Cardiac fibroblast (primary cell): ENCODE measurements at places on chromosomes 16 and 17.

- DNase-seq, result no peak
Observed at GRCh38 chr17:4583782-4584100, 588 bp upstream of the SMTNL2 start.

- no peak for DNase-seq
Observed at GRCh38 chr17:10838682-10839081, 795 bp upstream of the PIRT start.

- DNase-seq, result no peak
Observed at GRCh38 chr17:40614431-40615067, 33.1 kb downstream of the SMARCE1 start.

GRCh38 chr16:2087748-2088631 is 40.2 kb downstream of the TSC2 start:
- no peak for DNase-seq

DNA sequence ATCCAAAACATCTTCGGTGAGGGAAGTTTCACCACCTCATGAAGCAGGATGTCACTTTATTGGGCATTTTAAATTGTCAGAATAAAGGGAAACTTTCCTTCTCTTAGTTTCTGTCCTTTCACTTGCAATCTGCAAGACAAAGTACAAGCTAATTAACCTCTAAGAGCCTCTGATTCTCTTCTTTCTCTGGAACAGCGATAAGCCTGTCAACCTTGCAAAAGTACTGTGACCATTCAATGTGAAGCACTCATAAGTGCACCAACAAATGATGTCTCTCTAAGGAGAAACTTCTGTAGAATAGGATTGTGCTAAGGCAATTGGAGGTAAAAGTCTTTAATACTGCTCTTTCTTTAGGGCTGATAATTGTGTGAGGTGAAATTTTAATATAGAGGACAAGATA is 1622.3 kb downstream of the CDH8 start:
- DNase-seq, result no peak

- no peak for DNase-seq
Observed at GRCh38 chr17:43574348-43574747, 28.2 kb upstream of the ETV4 start.

DNA sequence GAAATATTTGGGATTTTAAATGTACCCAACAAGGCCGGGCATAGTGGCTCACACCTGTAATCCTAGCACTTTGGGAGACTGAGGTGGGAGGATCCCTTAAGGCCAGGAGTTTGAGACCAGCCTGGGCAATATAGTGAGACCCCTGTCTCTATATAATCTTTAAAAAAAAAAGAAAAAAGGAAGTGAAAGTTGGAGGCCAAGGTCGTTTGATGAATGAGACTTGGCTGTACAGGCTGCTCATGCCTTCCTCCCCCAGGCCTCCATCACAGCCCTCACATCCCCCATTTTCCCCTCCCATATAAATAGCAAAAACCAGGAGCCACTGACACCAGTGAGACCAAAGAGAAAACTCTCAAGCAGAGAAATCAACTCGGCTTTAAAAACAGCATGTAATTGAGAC is 3.3 kb upstream of the CA7 start:
- DNase-seq, result no peak

- DNase-seq, result peak; percentile 23
Observed at GRCh38 chr17:75571197-75571884, 16.3 kb upstream of the MYO15B start.

- no peak for DNase-seq
Observed at GRCh38 chr16:8908810-8909468, 26.8 kb downstream of the LITAFD start.

- no peak for DNase-seq
Observed at GRCh38 chr17:13140750-13141149, 122.9 kb upstream of the ELAC2 start.

DNA sequence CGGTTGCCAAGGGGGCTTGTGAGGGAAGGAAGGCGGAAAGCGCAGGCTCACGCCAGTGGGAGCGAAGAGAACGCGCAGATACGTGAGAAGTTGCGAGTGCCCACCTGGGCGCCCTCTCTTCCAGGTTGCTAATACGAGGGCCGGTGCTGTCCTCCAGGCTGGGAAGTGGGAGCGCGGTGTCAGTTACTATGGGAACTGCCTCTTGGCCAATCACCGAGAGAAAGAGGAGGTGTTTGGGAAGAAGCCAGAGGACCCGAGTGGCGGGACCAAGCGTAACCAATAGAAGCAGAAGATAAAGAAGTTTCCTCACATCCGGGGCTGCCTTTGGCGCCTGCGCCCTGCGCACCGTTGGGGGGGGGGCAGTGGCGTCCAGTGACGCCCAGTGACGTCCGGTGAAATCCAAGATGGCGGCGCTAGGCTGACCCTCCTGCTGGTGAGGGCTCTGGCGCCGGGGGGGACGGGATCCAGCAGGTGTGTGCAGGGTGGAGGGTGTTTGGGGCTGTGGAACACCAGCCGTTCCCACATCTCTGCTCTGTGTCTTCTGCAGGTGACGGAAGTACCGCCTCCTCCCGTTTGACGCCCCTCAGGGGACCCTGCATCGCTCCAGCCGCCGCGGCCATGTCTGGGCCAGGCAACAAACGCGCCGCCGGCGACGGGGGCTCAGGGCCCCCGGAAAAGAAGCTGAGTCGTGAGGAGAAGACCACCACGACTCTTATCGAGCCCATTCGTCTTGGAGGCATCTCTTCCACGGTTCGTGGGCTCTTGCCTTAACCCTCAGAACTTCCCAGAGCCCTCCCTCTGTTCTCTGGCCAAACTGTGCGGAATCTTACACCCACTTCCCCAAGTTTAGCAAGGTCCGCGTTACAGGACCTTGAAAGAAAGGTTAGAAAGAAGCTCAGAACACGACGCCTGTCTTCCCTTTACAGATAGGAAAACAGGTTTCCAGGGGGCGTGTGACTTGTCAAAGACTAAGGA is at the start of the genes CFAP119 and RNF40:
TSS of gene CFAP119 (minus strand) at position 135 of the 975 bp plus-strand sequence. CDS start 314 bp downstream, outside the sequence.
TSS of gene RNF40 (plus strand) at position 395 of the 975 bp plus-strand sequence. CDS start at position 619, 224 bp downstream.
- peak; percentile 99 for DNase-seq

GRCh38 chr17:47877368-47878034 is 18.5 kb upstream of the SP2 start:
- DNase-seq, result no peak

GRCh38 chr17:2013994-2014317 is 11.2 kb downstream of the RTN4RL1 start:
- DNase-seq, result no peak
